Activated CD4-positive, alpha-beta memory T cell treated with anti-CD3 and anti-CD28 coated beads, Interleukin-2, amount 10 ng/mL, durations not matched to agents 7 days and 5 days (primary cell): ENCODE measurements at places on chromosomes 1 and 21. TPM values are rescaled to one million over a fixed set of nuclear protein-coding genes. Genes with fewer than 3 reads are reported as not detected.

The FMO3 gene
- total RNA-seq: not detected

The RIIAD1 gene
- total RNA-seq: not detected

- no peak overlapping the region for H3K27ac ChIP-seq
- H3K36me3 ChIP-seq: no peaks in the 10 kb centered on the region
- peaks cover 32% of the 10 kb centered on the region for H3K27me3 ChIP-seq
- no peak overlapping the region for H3K4me3 ChIP-seq
Observed at GRCh38 chr1:62285984-62286785, 33.0 kb downstream of the KANK4 start.

- H3K36me3 ChIP-seq: peaks cover 12% of the 10 kb centered on the region
- no peaks in the 10 kb centered on the region for H3K27me3 ChIP-seq
- no peak overlapping the region for H3K4me3 ChIP-seq
- no peak for DNase-seq
- peaks cover 16% of the 10 kb centered on the region for H3K4me1 ChIP-seq
Observed at GRCh38 chr1:172277275-172277674, 143.2 kb upstream of the C1orf105 start.

DNA sequence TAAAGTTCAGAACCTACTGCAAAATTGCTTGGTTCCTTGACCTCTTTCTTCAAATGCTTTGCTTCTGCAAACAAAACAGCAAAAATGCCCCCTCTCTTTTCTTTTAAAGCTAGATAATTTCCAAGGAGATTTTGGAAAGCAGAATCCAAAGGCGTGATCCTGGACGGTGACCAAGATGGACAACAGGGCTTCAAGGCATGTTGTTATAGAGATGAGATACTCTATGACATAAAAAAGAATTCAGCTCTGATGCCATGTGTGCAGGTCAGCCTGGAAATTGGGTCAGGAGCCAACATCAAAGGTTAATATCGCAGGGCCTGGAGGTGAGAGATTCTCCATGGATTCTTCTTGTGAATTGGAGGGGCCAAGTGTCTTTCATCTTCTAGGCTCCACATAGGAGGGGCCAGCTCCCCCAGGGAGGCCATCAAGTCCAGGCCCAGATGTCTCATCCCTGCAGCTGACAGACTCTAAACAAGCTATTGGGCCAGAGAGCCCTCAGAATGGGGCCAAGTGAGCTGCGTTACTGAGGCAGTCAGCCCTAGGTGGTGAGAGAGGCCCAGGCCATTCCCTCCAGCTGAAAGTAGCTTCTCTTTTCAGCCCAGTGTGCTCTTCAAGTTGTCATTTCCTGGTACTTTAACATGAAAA is 45.5 kb downstream of the NMNAT2 start:
- no peak overlapping the region for H3K4me3 ChIP-seq
- no peak for DNase-seq
- H3K4me1 ChIP-seq: no peaks in the 10 kb centered on the region
- H3K27me3 ChIP-seq: peaks cover 18% of the 10 kb centered on the region
- no peak overlapping the region for H3K27ac ChIP-seq
- no peaks in the 10 kb centered on the region for H3K36me3 ChIP-seq

- peaks cover 20% of the 10 kb centered on the region for H3K36me3 ChIP-seq
- no peak for DNase-seq
- H3K4me1 ChIP-seq: peaks cover 52% of the 10 kb centered on the region
- no peaks in the 10 kb centered on the region for H3K27me3 ChIP-seq
- H3K27ac ChIP-seq: peak overlapping the region; percentile 3
- no peak overlapping the region for H3K4me3 ChIP-seq
Observed at GRCh38 chr1:160541622-160542302, 18.7 kb upstream of the SLAMF6 start.

GRCh38 chr21:30245061-30245460 is 29.2 kb upstream of the CLDN8 start:
- no peaks in the 10 kb centered on the region for H3K4me1 ChIP-seq
- no peaks in the 10 kb centered on the region for H3K27me3 ChIP-seq

The PDC gene
- total RNA-seq: not detected

- DNase-seq: no peak
- no peak overlapping the region for H3K27ac ChIP-seq
- H3K4me1 ChIP-seq: peaks cover 14% of the 10 kb centered on the region
- no peaks in the 10 kb centered on the region for H3K36me3 ChIP-seq
Observed at GRCh38 chr1:41380195-41380594, 19.0 kb downstream of the FOXO6 start.

GRCh38 chr1:173447224-173447623 is 29.9 kb upstream of the PRDX6 start:
- DNase-seq: no peak
- H3K36me3 ChIP-seq: peaks cover 50% of the 10 kb centered on the region

DNA sequence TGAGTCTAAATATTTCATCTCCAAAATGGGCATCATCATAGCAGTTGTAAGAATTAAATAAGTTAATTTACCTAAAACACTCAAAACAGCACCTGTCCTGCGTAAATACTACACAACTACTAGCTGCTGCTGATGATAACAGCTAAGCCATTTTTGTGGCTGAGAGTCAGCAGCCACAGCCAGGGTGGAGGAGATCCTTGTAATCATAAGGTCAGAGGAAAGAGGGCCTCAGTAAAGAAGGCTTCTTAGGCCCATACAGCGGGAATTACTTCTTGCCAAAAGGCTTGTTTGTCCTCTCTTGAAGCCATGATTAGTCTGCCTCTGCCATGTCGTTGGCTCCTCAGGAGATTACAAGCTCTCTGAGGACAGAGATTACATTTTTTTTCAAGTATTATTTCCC is 245.0 kb downstream of the FGGY start:
- no peak overlapping the region for H3K4me3 ChIP-seq
- H3K27me3 ChIP-seq: no peaks in the 10 kb centered on the region
- H3K36me3 ChIP-seq: no peaks in the 10 kb centered on the region

The EPHB2 gene
- total RNA-seq: not detected

The MAGOH gene
- 65.3 TPM for total RNA-seq
